ENCODE measurements at places on chromosomes 1 and 21.

GRCh38 chr1:217813031-217813430, 181.9 kb downstream of the SPATA17 start:
- DNase-seq = no peak

DNA sequence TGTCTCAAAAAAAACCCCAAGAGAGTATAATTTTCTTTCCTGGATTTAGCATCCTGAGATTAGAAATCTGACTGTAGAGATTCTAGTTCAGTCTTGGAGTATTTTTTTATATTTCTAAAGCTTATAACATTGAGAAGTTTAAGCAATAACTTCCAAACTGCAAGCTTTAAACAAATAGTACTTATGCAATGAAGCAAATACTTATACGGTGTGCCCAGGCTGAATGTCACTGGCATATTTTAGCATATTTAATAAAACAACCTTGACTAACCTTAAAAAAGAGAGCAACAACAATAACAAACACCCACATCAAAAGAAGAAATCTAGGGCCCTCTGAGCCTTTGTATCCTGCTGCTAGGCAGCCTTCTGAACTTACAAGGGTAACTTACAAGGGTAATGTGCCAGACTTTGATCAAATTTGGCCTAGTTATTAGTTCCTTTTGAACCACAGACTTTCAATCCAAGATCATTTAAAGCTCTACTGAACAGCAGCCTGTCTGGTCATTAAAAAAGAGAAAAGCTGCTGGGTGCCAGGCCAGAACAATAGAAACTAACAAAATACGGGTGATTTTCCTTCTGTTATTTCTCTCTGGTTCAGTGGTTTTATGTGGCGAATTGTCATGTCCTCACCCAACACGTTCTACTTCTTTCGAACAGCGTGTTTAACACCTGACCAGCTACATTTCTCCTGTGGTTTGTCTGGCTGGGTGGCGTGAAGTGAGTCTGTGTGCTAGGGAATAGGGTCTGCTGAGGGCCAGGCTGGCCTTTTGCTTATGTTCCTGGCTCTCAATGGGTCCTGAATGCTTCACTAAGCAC, 16.2 kb downstream of the MTOR start:
- no peak for DNase-seq

DNA sequence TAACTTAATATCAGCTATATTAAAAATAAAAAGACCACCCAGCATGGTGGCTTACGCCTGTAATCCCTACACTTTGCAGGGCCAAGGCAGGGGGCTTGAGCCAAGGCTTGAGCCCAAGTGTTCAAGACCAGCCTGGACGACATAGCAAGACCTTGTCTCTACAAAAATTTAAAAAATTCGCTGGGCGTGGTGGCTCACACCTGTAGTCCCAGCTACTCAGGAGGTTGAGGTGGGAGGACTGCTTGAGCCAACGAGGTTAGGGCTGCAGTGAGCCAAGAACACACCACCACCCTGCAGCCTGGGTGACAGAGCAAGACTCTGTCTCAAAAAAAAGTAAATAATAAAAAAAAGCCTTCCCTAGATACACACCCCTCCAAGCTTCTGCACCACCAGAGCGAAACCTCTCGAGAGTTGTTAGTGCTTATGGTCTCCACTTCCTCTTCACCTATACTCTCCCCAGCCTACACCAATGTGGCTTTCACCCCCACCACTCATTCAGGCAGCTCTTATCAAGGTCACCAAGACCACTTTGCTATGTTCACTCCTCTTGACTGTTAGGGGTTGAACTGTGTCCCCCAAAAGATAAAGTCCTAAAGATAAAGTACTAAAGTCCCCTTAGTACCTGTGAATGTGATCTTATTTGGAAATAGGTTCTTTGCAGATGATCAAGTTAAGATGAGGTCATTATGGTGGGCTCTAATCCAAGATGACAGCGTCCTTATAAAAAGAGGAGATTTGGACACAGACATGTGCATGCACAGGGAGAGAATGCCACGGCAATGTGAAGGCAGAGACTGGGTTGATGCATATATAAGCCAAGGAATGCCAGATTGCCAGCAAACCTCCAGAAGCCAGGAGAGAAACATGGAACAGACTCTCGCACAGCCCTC, 6.8 kb upstream of the PPP1R15B start:
- no peak for DNase-seq

DNA sequence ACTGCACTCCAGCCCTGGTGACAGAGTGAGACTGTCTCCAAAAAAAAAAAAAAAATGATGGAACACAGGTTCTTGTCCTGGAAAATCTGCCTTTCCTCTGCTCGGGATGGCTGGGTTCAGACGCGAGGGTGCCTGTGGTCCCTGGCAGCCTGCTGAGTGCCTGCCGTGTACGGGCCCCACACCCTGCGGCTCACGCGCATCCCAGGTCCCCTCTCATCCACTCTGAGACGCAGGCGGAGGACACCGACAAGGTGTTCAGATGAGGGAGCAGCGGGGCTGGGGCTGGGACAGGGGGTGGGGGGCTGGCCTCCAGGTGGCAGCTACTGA, 4.3 kb upstream of the ANKRD65 start:
- DNase-seq = no peak

DNA sequence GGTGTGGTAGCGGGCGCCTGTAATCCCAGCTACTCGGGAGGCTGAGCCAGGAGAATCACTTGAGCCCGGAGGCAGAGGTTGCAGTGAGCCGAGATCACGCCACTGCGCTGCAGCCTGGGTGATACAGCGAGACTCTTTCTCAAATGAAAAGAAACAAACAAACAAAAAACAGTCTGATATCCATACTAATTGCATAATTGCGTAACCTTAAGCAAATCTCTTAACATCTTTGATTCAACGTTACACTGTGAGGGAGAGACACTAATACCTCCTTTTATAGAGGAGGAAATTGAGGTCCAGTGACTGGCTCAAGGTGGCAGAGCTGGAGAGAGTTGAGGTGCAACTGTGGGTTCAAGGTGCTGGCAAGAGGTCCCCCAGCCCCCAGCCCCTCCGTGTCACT, 12.6 kb upstream of the COX20 start:
- DNase-seq = no peak

DNA sequence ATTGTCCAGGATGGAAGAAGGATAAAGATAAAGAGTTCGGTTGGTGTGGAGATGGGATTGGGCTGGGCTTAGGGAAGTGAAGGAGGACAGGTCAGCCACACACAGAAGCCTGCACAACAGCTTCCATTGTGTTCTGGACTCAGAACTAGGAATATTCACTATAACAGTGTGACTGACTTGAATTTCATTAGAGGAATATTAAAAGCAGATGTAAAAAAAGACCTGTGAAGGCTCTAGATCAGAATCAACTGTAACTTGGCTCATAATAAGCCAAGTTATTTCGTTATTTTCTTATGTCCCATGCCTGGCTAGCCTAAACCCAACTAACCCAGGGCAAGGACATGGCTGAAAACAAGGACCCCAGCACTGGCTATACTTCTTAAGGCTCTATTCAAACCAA, 56.6 kb upstream of the GPR88 start:
- no peak for DNase-seq

DNA sequence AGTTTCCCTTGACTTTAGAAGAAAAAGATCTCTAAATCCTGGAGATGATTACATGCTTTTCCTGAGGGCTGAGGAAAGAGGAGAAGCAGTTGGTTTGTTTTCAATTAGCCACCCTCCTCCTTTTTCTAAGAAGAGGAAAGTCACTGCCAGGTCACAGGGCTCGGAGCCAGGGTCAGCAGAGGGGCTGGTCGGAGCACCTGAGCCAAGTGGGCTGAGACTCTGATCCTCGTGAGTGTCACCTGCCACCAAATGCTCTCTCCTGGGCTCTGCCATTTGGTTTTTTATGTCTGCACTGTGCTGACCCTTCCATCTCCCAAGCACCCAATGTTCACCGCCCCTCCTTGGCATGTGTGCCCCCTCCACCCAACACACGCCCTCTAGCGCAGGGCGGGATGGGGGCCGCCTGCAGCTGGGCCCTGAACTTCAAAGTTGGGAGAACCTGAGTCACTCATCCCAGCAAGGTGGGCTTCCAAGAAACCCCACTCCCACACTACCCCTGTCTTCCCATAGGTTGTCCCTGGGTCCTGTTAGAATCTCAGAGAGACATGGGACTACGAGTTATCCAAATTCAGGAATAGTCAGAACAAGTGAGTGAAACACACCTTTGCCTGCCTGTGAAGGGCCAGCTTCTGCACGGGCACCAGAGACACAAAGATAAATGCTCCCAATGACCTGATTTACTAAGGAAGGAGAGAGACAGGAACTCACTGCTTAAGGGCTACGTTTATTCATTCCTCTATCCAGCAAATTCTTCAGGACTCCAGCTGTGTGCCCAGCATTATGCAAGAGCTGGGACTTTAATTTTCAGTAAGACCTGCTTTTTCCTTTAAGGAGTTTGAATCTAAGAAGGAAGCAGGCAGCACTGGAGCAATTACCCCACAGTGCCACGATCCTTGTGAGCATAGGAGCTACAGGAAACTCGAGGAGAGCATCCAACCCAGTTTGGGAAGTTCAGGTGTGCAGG, 127.5 kb downstream of the RHOU start:
- DNase-seq = no peak

- no peak for DNase-seq
Observed at GRCh38 chr1:223837687-223838086, 8.1 kb downstream of the TP53BP2 start.

- no peak for DNase-seq
Observed at GRCh38 chr1:92774407-92774806, 10.5 kb downstream of the EVI5 start.

DNA sequence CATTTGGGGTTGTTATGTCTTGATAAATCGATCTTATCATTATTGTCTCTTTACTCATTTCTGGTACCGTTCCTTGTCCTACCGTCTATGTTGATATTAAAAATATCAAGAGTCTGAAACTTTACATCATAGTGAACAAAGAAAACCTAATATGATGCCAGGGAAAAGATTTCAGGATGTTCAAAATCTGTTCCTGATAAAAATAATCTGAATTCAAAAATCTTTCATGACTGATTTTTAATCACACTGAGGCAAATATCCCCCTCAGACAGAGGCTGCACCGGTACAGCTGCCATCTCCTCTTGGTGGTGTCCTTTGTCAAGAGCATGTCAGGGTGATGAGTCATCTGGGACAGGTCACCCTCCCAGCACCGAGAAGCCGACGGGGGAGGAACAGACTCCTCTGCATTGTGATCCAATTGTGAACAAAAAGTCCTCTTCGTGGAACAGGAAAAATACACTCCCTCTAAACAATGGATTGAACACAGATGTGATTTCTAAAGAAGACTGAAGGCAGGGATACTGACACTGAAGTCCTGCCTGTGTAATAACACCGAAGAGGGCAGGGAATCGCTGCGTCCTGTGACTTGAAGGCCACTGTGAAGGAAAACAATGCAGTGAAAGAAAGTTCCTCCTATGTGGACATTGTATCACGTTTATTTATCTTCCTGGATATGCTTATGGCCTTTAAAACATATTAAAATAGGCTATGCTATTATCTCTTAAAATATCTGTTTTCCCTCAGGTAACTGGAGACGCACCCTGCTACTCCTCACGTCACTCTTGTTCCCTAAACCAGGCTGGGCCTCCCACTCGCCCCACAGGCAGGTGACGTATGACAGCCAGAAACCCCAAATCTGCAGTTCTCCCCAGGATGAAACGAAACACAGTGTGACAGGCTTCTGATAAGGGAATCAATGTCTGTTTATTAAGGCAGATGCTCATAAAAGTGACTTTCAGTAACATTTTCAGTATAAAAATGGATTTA, 4.3 kb upstream of the SPATC1L start:
- DNase-seq = no peak

DNA sequence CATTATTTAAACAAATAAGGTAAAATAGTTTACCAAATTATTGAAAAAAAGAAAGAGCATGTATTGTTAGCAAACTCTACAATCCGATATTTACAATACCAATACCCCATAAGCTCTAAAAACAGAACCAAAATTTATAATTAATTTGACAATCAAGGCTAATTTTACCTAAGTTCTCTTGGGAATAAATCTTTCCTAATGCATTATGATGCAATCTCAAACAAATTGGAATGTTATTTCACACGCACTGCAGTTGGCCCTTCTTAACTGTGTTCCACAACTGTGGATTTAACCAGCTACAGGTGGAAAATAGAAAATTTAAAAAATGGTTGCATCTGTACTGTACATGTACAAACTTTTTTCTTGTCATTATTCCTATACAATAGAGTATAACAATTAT, 300.1 kb downstream of the BRINP3 start:
- no peak for DNase-seq

- DNase-seq = no peak
Observed at GRCh38 chr1:173545688-173546087, 57.2 kb downstream of the SLC9C2 start.

DNA sequence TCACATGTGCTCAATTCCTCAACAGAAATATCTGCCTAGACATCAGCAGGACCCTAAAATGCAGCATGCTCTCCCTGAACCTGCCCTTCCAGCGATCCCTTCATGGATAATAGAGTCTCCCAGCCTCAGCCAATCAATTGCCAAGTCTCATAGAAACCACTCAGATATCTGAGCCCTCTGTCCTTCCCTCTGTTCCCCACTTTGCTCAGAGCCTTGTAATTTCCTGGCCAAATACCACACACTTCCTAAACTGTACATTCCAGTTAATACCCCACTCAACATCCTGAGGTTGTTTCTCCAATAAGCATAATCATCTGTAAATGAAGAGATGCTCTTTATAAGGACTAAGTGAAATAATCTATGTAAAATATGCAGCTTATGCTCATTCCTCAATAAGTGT, 59.3 kb upstream of the PTGFRN start:
- DNase-seq = no peak

- DNase-seq = no peak
Observed at GRCh38 chr1:119797162-119797561, 14.1 kb downstream of the REG4 start.

DNA sequence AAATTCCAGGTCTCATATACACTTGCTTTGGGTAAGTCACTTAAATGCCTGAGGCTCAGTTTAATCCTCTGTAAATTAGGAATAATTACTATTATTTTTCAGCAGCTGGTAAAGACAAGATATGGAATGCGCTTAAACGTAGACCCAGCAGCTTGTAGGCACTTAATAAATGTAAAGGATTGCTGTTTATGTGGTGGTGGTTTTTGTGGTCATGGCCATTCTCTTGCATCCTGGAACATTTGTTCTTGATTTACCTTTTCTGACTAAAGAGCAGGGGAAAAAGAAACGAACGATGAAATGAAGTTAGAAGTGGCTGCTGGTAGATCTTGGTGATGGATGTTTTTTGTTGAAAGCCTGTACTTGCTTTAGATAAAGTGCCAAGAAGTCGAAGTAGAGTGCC, 195.0 kb upstream of the FOXD3 start:
- no peak for DNase-seq

GRCh38 chr1:34073028-34073695, 91.9 kb downstream of the CSMD2 start:
- DNase-seq = no peak

DNA sequence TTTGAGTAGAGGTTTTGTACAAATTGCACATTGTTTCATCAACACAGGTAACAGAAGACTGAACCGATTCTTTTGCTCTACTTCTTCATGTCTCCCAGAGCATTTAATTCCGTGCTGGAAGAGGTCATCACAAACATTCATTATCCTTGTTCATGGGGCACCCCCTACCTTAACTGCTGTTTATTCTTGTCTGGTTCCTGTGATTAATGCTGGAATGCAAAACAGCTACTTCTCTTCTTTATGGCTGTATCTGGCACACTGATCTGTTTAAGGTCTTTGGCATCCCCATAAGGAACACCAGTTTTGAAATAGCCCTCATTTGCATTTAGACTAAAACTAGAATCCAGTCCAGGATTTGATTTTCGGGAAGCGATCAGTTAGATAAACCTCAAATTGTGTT, 42.2 kb downstream of the NTNG1 start:
- no peak for DNase-seq

- no peak for DNase-seq
Observed at GRCh38 chr21:42125571-42126544, 54.7 kb downstream of the UMODL1 start.

GRCh38 chr1:199046618-199047017, 407.8 kb downstream of the PTPRC start:
- no peak for DNase-seq
